ENCODE measurements at places on chromosomes 3 and 15.

- no peak for DNase-seq
These were observed 11.2 kb upstream of the ACTL6A start for GRCh38 chr3:179551349-179552105.

GRCh38 chr15:52936489-52936888 lies 146.4 kb upstream of the ONECUT1 start:
- no peak for DNase-seq

- DNase-seq, result no peak
These were observed 7.0 kb downstream of the MAPKAPK3 start for GRCh38 chr3:50623840-50624474.

- no peak for DNase-seq
These were observed 373.7 kb upstream of the NECTIN3 start for GRCh38 chr3:110697961-110698360.

- DNase-seq, result no peak
These were observed 352.1 kb upstream of the ALCAM start for GRCh38 chr3:105014631-105015030.

- no peak for DNase-seq
These were observed 289.3 kb downstream of the EPHB1 start for GRCh38 chr3:135084405-135084804.
